GM23248 (cell line): ENCODE measurements at places on chromosomes 3 and 15. TPM values are rescaled to one million over a fixed set of nuclear protein-coding genes. Genes with fewer than 3 reads are reported as not detected.

- no peak for DNase-seq
Measured at GRCh38 chr3:132273036-132273435, 44.2 kb upstream of the ACP3 start.

- no peak for DNase-seq
Measured at GRCh38 chr3:170054204-170054603, 16.4 kb downstream of the GPR160 start.

The MEGF11 gene
- not detected in 2 replicates for total RNA-seq

DNA sequence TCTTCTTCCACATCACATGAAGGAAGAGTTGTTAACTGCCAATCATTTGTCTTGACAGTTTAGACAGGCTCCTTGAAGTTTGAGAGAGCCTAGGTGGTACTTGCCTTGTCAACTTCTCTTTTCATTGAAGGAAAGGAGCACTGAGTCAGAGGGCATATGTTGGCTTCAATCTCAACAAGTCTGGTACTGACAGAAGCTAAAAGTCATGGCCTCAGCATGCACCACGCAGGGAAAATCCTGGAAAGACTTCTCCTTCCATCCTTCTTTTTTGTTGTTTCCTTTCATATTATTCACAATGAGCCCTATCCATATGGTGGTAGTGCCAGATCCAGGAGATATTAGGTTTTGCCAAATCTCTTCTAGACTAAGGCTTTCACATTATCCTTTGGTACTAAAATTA, 1272.5 kb downstream of the ROBO1 start:
- no peak for DNase-seq

The GOLGA8K gene
- not detected in 2 replicates for total RNA-seq

- DNase-seq = no peak
Measured at GRCh38 chr3:139636511-139636910, 41.3 kb downstream of the NMNAT3 start.
